ENCODE measurements at places on chromosomes 3 and 15. TPM values are rescaled to one million over a fixed set of nuclear protein-coding genes. Genes with fewer than 3 reads are reported as not detected.

GRCh38 chr3:39819899-39820298 lies 10.5 kb downstream of the MYRIP start:
- DNase-seq, result no peak

DNA sequence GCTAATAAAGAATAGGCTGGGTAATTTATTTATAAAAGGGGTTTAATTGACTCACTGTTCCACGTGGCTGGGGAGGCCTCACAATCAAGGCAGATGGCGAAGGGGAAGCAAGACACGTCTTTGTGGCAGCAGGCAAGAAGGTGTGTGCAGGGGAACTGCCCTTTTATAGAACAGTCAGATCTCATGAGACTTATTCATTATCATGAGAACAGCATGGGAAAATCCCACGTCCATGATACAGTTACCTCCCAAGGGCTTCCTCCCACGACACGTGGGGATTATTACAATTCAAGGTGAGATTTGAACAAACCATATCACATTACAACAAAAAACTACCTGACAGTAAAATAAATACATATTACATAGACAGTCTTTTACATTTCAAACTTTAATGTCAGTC lies 414.9 kb downstream of the NAALADL2 start:
- DNase-seq, result no peak

- no peak for DNase-seq
Measured at GRCh38 chr3:55579496-55579895, 92.4 kb upstream of the WNT5A start.

- no peak for DNase-seq
Measured at GRCh38 chr3:27888562-27888961, 166.4 kb upstream of the EOMES start.

GRCh38 chr3:171193693-171194092 lies 167.2 kb upstream of the SLC2A2 start:
- no peak for DNase-seq

GRCh38 chr15:39362821-39363561 lies 217.9 kb upstream of the THBS1 start:
- DNase-seq, result no peak

GRCh38 chr3:106058475-106058874 lies 189.7 kb upstream of the CBLB start:
- DNase-seq, result no peak

GRCh38 chr3:74617776-74618175 lies 3.3 kb upstream of the CNTN3 start:
- no peak for DNase-seq

- no peak for DNase-seq
Measured at GRCh38 chr3:12983319-12983718, 89.9 kb downstream of the IQSEC1 start.

GRCh38 chr3:126664591-126665214 lies 9.8 kb upstream of the TXNRD3 start:
- DNase-seq, result no peak

- no peak for DNase-seq
Measured at GRCh38 chr3:8764528-8764927, 4.9 kb downstream of the OXTR start.

DNA sequence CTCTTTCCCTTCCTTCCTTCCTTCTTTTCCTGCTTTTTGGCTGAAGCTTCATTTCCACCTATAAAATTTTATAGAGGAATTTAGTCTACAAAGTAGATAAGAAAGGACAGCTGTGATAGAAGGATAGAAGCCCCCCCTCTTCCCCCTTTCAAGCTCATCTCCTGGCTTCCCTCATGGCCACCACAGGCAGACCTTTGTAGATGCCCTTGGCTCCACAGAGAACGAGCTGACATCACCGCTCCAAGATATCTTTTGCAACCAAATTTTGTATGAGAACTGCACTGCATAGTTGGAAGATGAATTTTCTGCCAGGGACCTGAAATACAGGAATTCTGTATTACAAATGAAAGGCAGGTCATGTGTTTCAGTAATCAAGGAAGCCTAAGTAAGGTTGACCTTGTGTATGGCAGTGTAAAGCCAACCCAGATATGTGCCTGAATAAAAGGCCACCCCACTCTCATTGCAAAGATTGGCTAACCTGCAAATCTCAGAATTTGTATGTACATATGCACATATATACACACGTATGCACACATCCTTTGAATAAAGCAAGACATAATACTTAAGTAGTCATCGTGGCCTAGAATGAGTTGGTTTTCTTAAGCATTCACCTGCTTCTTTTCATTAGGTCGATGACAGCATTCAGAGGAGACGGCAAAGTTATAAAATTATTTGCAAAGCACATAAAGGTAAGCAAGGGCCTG lies 57.1 kb upstream of the FILIP1L start:
- DNase-seq, result no peak

- no peak for DNase-seq
Measured at GRCh38 chr3:4645468-4645867, 152.3 kb downstream of the ITPR1 start.

- no peak for DNase-seq
Measured at GRCh38 chr3:159971311-159971710, 17.3 kb upstream of the IL12A start.

GRCh38 chr15:47727676-47728075 lies 10.4 kb downstream of the SEMA6D start:
- DNase-seq, result no peak

- no peak for DNase-seq
Measured at GRCh38 chr15:38860253-38860652, 295.6 kb upstream of the RASGRP1 start.

- DNase-seq, result no peak
Measured at GRCh38 chr3:183583331-183584245, 28.1 kb upstream of the KLHL6 start.

- DNase-seq, result no peak
Measured at GRCh38 chr15:77858792-77859490, 218.6 kb downstream of the TBC1D2B start.

DNA sequence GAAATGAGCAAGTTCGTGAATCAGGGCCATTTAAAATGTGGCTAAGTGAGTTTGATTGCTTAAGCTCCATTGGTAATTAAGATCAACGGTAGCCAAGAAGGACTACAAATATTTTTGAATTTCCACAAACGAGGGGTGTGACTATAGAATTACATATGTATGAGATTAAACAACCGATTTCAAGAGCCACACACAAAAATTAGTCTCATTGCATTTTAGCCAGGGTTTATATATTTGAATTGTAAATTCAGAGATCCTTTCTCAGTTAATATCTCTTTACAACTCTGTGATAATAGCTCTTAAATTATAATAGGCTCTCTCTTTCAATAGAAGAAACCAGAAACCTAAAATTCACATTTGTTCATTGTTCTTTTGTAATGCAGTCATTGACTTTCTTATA lies 325.6 kb upstream of the ICE2 start:
- DNase-seq, result no peak

- DNase-seq, result no peak
Measured at GRCh38 chr3:160956785-160957184, 148.4 kb downstream of the B3GALNT1 start.

DNA sequence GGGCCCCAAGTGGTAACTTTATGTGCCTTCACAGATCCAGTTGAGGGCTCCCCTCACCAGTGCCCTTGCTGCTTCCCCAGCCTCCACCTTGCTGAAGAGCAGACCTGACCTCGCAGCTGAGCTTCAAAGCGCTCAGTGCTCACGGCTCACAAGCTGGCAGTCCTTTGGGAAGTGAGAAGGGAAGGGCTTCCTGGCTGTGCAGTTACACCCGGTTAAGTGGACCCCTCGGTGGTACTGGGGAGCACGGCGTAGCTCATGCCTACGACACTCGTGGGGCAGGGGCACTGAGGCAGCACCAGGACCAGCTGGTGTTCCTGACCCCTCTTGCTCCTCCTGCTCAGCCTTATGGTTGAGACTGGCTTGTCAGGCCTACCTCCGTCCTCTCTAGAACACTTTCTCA lies 629.0 kb upstream of the TBL1XR1 start:
- no peak for DNase-seq

DNA sequence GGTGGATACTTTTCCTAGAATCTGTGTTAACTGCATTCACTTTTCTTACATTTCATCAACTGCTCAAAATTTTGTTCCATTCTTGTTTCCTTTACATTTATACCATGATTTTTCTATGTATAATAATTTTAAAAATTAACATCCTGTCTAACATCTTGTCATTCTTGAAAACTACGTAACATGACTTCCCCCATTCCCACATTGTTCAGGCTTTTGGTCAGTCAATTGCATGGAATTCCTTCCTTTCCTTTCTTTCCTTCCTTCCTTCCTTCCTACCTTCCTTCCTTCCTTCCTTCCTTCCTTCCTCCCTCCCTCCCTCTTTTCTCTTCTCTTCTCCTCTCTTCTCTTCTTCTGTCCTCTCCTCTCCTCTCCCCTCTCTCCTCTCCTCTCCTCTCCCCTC lies 220.7 kb upstream of the TP63 start:
- DNase-seq, result no peak

- DNase-seq, result no peak
Measured at GRCh38 chr3:25355998-25356397, 72.1 kb upstream of the RARB start.

DNA sequence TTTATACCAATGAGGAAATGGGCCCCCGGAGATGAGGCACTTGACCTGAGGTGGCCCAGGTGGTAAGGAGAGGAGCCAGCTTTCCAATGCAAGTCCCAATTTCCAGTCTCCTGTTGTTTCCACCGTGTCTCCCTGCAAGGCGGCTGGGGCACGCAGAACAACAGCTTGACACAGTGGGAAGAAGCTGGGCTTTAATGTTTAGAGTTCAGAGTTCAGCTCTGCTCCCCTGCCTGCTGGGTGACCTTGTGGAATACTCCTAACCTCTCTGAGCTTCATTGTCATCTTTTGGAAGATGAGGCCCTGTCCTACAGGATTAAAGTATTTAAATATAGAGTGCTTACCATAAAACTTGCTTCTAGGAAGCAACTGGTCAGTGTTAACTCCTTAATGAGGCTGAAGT lies 80.3 kb downstream of the SMAD3 start:
- DNase-seq, result no peak

GRCh38 chr3:135229018-135229495 lies 434.0 kb downstream of the EPHB1 start:
- peak; percentile 32 for DNase-seq

GRCh38 chr3:14422016-14422963 lies 19.9 kb downstream of the SLC6A6 start:
- DNase-seq, result no peak

GRCh38 chr3:188881954-188882641 lies 289.7 kb upstream of the TPRG1 start:
- DNase-seq, result no peak

The FBXO40 gene
- total RNA-seq, result 146 TPM

The PPIB gene
- 256 TPM for total RNA-seq

The SV2B gene
- 1.2 TPM for total RNA-seq

The C3orf85 gene
- total RNA-seq, result not detected

The CEMIP gene
- total RNA-seq, result 1.6 TPM

The NEK11 gene
- total RNA-seq, result 3.4 TPM

The NR1I2 gene
- total RNA-seq, result not detected

The PLS1 gene
- total RNA-seq, result 1.5 TPM

The IGF1R gene
- 56.2 TPM for total RNA-seq

The CPNE9 gene
- total RNA-seq, result not detected

Data from left cardiac atrium (tissue), 4 donors.